ENCODE measurements at places on chromosomes 11 and 22.
A peak's percentile ranks its signal among the peaks of the same experiment; 100 is the strongest.

DNA sequence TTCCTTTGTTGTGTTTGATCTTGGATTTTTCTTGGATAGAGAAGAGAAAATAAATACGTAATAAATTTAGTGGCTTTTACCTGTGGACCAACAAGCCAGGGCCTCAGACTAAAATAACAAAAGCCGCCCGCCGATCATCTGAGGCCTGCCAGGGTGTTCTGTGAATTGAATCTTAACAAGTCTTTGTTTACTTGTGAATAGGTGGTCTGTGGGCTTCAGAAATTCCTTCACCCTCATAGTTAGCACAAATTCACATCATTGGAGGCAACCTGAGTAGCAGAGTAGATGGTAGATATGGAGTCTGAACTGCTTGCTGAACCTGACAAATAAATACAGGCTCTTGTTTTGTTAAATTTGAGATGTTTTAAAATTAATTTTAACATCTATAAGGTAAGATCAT is 176.3 kb upstream of the MTNR1B start:
- no peak for DNase-seq

- DNase-seq: peak; percentile 74
Observed at GRCh38 chr11:46121301-46121723, at the start of gene PHF21A. TSS of gene PHF21A (minus strand) at chr11:46121454. CDS start at chr11:46084219, 37,235 bp downstream.

DNA sequence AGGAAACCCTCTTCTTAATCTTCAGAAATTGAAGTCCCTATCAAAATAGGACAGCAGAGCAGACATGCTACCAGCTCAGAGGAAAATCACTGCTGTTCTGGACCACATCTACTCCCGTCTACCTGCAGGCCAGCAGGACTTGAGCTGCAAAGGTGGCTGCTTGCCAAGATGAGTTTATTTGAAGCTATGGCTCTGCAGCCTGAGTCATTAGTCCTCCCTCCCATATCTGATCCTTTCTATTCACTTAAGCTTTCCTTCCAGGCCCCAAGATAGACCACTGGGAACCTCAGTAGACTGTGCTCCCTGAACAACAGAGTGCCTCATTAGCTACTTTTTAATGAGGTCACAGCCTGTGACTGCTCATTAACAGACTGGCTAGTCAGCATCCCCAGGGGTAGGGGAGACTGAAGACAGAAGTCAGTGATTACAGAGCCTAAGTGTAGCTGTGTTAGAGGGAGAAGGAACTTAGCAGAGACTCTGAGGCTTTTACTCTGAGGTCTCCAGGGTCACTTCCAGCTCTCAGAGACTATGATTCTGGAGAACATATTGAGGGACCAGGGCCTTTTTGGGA is 6.8 kb upstream of the OR10A2 start:
- DNase-seq: no peak

- no peak for DNase-seq
Observed at GRCh38 chr11:78244080-78244479, 55.4 kb downstream of the USP35 start.

GRCh38 chr22:46568102-46568809 is 30.8 kb upstream of the CELSR1 start:
- no peak for DNase-seq

DNA sequence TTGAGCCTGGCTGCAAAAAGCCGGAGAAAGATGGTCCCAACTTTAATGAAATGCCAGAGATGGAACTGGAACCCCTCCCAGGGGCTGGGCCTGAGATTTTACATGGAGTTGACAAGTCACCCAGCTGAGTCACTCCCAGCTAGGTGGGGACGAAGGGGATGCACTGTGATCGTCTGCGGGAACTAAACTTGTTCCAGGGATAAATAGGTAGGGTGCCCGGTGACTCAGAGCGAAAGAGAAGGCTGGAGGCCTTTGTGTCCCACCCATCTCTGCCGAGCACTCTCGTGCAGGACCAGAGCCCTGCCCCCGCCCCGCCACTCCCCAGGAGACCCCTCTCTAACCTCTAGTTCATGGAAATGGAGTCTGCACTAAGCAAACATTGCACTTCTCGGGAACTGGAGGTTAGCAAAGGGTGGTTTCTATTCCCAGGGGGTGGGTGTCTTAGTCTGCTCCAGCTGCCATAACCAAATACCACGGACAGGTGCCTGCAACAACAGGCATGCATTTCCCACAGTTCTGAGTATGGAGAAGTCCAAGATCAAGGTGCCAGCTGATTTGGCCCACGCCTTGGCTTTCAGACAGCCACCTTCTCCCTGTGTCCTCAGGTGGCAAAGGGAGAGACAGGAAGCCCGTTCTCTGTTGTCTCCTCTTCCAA is 60.7 kb upstream of the FADD start:
- DNase-seq: no peak

GRCh38 chr22:48748113-48748859 is 1079.4 kb downstream of the BRD1 start:
- no peak for DNase-seq

DNA sequence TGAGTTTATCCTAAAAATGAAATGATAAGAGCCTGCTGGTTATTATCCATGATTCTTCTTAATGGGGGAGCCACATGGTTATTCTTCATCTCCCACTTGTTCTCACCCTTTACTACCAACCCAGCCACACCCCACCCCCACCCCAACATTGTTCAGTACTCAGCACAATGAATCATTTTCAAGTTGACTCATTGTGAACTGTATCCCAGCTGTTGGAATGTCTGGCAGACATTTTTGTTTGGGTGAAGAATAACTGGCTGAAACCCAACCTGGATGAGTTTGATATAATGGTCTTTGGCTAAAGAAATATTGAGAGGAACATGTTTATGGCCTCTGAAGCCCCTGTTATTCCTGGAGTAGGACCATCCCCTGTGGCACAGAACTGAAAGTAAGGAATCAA is 136.2 kb downstream of the ELP4 start:
- DNase-seq: no peak

DNA sequence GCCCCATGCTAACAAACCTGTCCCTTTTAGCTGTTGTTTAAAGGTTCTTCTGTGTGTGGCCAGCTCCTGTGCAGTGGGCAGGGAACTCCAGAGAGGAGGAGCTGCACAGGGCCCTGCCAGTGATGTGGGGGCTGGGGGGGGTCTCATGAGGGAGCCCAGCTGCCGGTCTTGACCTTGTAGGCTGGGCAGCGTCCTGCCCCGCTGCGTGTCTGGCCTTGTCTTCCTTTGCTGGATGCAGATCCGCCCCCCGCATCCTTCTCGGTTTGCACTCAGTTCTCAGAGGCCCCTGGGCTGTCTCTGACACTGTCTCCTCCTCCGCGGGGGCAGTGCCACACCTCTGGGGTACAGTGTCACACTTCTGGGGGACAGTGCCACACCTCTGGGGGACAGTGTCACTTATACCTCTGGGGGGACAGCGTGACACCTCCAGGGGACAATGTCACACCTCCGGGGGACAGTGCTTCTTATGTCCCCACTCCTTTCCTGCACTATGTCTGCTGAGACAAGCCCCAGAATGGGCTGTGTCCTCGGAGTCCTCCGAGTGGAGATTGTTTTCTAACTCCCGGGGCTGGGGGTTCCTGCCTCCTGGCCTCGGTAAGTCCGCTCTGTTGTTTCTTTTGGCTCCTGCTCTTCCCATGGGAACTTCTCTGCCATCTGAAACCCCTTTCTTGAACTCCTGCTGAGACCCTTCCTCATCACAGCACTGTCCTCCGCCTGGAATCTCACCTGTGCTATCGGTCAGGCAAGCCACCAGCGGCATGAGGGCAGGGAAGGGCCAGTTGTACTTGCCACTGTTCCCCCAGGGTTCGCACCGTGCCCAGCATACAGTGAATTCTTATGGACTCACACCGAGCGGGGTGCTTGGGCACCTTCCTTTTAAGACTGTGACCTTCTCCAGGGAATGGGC is 788.3 kb downstream of the TBC1D22A start:
- no peak for DNase-seq

DNA sequence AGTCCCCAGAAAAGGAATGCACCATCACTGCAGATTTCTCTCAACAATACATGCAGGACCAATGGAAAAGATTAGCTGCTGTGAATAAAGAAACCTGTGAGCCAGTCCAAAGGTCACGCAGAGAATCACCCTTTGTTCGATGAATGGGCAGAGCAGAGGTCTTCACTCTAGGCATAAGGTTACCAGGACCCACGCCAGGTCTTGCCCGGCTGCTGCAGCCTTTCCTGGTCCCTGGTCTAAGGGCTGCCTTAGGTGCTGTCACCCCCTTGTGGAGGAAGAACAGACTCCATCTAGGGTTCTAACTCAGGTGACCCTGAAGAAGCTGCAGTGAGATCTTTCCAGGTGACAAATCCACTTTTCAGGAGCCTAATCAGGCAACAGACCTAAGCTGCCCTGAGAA is 29.0 kb upstream of the NAP1L4 start:
- DNase-seq: peak; percentile 22

- DNase-seq: no peak
Observed at GRCh38 chr11:34840736-34841386, 75.3 kb downstream of the APIP start.

DNA sequence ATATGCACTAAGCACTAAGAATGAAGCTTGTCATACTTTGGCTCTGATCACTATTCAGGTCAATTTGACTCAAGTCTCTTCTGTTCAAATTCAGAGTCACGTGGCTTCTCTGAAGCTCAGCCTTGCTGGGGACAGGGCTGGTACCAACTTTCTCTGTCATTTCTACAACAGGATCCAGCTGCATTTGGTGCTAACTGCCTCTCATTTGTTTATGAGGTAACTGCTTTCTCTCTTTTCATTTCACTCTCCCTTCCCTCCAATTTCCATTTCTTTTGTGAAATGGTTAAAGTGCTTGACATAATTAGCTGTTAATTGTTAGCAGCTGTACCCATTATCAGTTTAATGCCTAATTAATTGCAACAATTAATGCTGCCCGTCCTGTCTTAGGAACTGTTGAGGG is 259.7 kb upstream of the PLET1 start:
- no peak for DNase-seq

- no peak for DNase-seq
Observed at GRCh38 chr11:94196363-94196762, 67.7 kb downstream of the PANX1 start.

- DNase-seq: no peak
Observed at GRCh38 chr22:46374663-46375474, 39.4 kb downstream of the TRMU start.

GRCh38 chr11:47389577-47390421 is 11.5 kb upstream of the SPI1 start:
- DNase-seq: no peak

GRCh38 chr11:7524462-7525235 is 10.8 kb downstream of the PPFIBP2 start:
- no peak for DNase-seq

DNA sequence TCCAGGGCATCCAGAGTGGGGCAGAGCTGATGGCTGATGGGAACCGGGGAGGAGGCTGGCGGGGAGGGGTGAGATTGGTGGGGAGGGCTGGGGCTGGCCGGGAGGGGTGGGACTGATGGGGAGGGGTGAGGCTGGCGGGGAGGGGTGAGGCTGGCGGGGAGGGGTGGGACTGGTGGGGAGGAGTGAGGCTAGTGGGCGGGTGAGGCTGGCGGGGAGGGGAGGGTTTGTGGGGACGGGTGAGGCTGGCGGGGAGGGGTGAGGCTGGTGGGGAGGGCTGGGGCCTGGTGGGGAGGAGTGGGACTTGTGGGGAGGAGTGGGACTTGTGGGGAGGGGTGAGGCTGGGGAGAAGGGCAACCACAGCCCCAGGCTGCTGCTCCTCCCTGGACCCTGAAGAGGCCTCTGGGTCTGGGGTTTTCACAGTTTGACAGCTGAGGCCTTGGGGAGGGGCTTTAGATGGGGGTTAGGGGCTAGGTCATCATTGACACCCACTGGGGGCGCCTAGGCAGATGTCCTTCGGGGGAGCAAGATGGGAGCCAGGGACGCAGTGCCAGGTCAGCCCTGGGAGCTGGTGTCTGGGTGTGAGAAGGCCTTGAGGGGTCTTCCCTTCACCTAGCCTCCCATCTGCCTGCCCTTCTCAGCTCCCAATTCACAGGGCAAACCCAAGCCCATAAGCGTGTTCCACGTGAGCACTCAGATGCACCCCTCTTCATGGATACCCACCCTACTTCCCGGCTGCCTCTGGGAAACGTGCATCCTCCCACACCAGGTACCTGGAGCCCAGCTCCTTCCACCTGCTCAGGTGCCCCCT is 26.7 kb downstream of the PARVG start:
- DNase-seq: no peak

DNA sequence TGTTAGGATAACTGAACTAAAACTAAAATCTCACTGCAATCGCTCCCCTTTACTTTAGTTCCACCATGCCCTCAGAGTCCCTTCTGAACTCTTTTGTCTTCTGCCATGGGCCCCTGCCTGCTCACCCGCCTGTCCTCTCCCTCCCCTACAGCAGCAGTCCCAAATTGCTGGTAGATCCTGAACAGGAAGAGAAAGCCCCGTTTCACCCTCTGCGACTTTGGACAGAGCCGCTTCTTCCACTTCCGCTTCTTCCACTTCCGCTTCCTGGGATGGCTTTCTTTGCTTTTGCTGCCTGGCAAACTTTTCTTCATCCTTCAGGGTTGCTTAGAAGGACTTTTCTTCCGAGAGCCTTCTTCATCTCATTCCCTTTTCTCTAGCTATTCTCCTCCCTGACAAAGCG is 35.7 kb upstream of the TLCD5 start:
- DNase-seq: no peak

GRCh38 chr11:19751055-19751454 is 38.4 kb downstream of the NAV2 start:
- no peak for DNase-seq

GRCh38 chr11:64489831-64490441 is 101.1 kb upstream of the SLC22A12 start:
- DNase-seq: no peak

Data from stimulated activated CD8-positive, alpha-beta memory T cell treated with anti-CD3 and anti-CD28 coated beads, Interleukin-4, amount 100 ng/mL, for 1 hour (primary cell).